Left kidney (tissue), 8 donors: ENCODE measurements at places on chromosomes 1 and 21. TPM values are rescaled to one million over a fixed set of nuclear protein-coding genes. Genes with fewer than 3 reads are reported as not detected.

ACKR1 gene
- 0.33 TPM for polyA plus RNA-seq

SERINC2 gene
- 40.9 TPM for polyA plus RNA-seq

ELF3 gene
- polyA plus RNA-seq: 60.0 TPM

DNA sequence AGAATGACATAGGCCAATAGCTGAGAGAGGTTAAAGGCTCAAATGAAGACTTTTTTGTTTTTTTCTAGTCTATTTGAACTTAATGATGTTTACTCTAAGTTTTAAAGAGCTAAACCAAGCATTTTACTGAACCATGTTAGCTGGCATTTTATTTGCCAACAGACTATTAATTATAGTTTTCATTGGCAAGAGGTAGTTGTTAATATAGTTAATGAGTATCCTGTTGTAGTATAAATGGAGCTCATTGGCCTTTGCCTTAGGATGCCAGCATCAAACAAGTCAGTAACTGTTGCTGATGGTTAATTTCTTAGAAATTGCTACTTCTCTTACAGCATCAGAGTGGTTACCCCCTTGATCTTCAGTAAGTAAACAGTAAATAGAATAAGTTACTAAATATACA is 339.0 kb upstream of the B3GALT2 start:
- DNase-seq: no peak

GABPA gene
- polyA plus RNA-seq: 51.0 TPM

- peak; percentile 74 for DNase-seq
These were observed 69.8 kb upstream of the DIRAS3 start for GRCh38 chr1:68120136-68120791.

C1orf94 gene
- polyA plus RNA-seq: not detected

DNA sequence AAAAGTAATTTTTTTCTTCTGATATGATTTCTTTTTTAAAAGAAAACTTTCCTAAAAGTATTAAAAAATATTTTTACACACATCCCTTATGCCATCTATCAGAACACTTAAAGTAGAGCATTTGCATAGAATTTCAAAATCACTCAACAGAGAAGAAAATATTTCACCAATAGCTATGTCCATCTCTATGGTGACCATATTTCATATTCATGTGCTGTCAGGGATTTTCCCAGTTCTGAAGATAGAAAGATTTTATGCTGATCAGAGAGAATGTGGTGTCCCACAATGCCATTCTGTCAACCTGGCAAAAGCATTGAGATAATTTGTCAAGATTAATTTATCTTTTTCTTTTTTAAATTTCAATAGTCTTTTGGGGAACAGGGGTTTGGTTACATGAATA is 87.0 kb downstream of the C4BPA start:
- DNase-seq: no peak

GNAT2 gene
- not detected for polyA plus RNA-seq

MPL gene
- 0.83 TPM for polyA plus RNA-seq

CR2 gene
- polyA plus RNA-seq: 1.1 TPM

RNF186 gene
- polyA plus RNA-seq: 0.25 TPM

DNA sequence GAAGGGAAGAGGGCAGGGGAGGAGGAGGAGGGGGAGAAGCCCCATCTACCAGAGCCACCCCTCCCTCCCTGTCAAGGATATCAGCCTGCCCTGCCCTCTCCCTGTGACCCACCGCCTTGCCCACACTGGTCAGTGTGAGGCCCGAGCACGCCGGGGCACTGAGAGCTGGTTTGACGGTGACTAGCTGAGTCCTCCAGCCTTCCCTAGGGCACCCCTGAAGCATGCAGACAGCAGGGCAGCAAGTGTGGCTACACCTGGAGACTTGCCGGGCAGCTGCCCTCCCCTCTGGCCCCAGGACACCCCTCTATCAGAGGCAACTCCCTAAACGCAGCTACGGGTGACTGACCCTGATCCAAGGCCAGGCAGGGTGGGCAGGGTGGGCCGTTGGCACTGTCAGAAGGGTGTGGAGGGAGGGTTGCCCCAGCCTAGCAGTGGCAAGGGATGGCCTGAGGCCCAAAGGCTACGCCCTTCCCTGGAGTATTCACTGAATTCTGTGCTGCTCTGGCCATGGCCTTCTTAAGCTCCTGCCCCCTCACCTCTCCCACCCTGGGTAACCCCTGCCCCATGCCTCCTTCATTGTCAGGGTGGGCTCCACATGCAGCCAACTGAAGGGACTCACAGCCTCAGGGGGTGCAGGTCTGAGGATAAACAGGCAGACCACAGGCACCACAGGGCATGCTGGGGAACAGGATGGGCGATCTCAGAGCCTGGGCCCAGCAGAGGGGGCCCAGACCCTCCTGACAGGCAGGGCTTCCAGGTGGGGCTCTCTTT is 19.6 kb downstream of the WNT9A start:
- DNase-seq: no peak

- no peak for DNase-seq
These were observed 73.3 kb downstream of the SNRPE start for GRCh38 chr1:203934651-203935050.

DNA sequence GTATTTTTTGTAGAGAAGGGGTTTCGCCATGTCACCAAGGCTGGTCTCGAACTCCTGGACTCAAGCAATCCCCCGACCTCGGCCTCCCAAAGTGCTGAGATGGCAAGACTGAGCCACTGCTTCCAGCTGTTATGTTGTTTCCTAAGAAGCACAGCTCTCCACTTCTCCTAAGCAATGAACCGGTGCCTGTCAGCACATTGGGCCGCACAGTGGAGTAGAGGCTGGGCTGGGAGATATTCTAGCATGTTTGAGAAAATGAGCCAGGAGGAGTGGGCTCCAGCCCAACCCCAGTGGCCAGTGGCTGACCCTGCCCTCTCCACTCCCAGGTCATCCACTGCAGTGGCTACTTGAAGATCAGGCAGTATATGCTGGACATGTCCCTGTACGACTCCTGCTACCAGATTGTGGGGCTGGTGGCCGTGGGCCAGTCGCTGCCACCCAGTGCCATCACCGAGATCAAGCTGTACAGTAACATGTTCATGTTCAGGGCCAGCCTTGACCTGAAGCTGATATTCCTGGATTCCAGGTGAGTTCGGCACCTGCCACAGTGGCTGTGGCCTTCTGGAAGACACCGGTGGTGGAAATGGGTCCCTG is 27.0 kb downstream of the SIM2 start:
- DNase-seq: no peak

NHLH1 gene
- polyA plus RNA-seq: 0.22 TPM

DNA sequence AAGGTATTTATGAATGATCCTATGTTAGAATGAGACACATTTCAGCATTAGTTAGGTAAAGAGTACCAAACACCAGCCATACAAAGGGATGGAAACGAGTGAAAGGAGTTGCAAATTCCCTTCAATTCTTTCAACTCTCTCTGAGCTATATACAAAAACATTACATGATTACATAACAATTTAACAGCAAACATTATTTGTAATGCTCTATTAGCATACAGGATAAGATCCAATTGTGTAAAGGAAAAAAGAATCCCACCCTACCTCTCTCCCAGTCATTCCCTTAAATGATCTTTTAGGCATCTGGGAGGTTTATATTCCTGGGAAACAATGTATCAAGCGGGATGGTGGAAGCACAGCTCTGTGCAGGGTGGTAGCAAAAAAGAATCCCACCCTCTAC is 117.9 kb downstream of the RHOU start:
- DNase-seq: no peak

DNA sequence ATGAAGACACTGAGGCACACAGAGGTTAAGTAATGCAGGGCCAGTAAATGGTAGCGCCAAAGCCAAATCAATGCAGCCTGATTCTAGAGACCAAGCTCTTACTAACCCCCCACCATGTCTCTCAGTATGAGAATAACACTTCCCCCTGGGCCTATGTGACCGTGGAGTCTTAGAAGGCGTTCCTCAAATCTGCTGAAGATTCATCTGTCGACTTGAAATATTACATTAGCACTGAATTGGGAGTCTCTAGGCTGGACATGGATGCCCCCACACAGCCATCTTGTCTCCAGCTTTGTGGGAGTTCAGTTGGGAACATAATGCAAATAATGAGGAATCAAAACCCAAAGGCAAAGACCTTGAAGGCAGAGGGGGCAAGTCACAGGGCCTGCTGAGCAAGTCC is 117.9 kb upstream of the HMGB4 start:
- DNase-seq: no peak

CNN3 gene
- 349 TPM for polyA plus RNA-seq

DNA sequence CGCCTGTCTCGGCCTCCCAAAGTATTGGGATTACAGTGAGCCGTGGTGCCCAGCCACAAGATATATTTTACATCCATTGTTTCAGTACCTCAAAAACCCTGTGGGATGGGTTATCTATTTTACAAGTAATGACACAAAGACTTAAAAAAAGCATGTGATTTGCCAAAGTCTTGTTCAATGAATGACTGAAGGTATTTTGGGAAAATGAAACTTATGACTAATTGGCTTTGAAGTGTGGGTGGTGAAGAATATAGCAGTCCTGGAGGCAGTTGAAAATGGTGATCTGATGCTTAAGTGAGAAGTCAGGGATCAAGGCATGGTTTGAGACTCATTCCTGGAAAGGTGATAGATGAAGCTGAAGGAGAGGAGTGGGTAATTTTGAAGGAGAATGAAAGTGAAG is 3.0 kb downstream of the SWT1 start:
- DNase-seq: no peak

CCNL2 gene
- polyA plus RNA-seq: 353 TPM

- no peak for DNase-seq
These were observed 212.1 kb downstream of the PBX1 start for GRCh38 chr1:164771041-164771618.

DNA sequence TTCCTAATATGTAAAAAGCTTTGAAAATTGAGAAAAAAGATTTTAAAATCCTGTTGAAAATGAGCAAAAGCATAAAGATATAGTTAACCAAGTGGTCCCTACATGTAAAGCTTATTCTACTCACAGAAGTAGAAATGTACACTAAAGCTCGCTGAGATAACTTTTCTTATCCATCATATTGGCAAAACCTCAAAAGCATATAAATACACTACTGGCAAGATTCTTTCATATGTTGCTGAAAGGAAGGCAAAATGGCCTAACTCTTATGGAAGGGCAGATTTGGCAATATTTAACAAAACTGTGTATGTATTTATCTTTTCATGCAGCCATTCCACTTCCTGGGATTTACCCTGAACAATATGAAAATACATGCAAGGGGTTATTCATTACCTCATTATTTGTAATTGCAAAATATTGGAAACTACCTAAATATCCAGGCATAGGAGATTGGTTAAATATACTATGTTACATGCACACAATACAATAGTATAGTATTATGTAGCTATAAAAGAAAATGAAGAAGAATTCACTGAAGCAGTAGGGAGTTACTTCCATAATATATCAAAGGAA is 43.2 kb upstream of the LYPLAL1 start:
- DNase-seq: no peak

DNA sequence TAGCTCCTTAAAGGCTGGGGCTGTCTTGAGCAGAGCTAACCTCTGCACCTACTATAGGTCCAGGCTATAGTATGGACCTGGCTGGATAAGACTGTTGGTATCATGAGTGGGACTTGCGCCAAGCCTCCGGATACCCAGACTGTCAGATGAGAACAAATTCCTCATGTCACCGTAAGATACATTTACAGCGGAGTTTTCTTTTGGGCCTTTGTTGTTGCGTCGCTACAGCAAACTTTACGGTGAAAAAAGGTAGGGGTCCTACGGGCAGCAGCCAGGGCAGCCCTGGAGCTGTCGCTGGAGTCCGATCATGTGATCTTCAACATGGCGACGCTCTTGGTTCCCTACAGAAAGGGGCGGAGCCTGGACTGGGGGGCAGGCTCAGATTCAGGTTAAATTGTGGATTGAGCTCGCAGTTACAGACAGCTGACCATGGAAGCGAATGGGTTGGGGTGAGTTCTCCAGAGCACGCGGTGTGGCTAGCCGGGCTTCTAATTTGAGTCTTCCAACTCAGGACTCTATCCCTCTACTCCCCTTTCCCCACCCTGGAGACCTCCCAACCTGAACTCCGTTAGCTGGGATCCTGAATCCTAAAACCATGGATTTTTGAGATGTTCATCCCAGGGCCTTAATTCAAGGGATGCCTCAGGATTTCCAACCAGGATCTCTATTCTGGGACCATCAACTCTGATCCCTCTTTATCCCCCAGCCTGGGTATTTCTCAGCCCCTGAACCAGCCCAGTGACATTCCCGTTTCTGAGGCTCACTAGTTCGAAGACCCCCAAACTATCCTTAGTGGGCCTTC is at the start of gene UROD:
UROD (plus strand) TSS at position 418 of the 802 bp plus-strand sequence; CDS start at position 430, 12 bp downstream.
- peak; percentile 94 for DNase-seq

DNA sequence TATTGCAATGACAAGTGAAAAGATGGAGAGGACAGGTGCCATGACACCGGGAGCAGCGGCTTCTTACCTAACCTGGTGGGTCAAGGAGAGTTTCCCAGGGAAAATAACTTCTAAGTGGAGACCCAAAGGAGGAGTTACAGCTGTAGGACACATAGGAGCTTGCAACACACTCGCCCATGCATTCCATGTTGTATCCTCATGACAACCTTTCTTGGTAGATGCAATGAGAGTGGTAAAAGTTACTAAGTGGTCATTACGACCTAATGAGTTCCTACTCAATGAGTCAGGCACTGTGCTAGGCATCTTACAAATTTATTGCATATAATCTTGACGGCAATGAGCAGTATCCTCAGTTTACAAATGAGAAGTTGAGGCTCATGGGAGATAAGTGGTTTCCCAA is 119.5 kb upstream of the HOOK1 start:
- DNase-seq: no peak

WNT2B gene
- 4.5 TPM for polyA plus RNA-seq

DNA sequence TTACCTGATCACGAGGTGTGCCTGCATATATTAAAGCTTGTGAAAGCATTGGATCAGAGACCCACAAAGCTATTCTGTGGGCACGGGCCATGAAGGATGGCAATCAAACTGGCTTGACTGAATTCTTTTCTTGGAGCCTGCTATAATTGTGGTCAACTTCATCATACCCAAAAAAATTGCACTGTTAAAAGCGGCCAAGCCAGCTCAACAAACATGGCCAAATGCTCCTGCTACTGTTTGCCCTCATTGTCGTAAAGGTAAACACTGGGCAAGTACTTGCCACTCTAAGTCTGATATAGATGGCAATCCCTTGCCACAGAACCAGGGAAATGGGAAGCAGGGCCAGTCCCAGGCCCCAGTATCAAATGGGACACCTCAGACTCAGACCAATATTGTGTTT is 6.6 kb upstream of the GSTM5 start:
- DNase-seq: no peak

DNA sequence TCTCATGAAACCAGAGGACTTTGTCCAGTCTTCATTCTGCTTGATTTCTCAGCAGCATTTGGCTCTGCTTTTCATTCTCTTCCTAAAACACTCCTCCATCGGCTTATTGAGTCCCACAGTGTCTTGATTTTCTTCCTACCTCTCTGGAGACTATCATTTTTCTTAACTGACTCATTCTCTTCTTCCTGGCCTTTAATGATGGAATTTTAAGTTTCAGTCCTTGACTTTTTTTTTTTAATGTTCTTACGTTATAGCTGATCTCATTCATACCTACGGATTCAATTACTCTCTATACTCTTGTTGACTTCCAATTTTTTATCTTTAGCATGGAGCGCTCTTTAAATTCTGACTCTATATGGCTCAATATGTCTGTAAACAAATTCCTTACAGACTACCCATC is 111.1 kb downstream of the NEK7 start:
- no peak for DNase-seq

GRCh38 chr1:38203441-38203840 is 156.8 kb upstream of the POU3F1 start:
- no peak for DNase-seq
